ENCODE measurements at places on chromosomes 7 and 10. TPM values are rescaled to one million over a fixed set of nuclear protein-coding genes. Genes with fewer than 3 reads are reported as not detected.

Gene MBL2
- not detected for total RNA-seq

Gene PRKG1
- 50.4 TPM for total RNA-seq

Gene GRM8
- not detected for total RNA-seq

Gene PPP1R9A
- 1.7 TPM for total RNA-seq

Gene CYP26C1
- not detected for total RNA-seq

Gene ANAPC16
- 53.1 TPM for total RNA-seq

Gene BMPR1A
- 68.1 TPM for total RNA-seq

Gene PTPRE
- 1.7 TPM for total RNA-seq

Gene SPDYE2
- not detected for total RNA-seq

Gene DGKI
- 1.7 TPM for total RNA-seq

Gene KIAA1549
- total RNA-seq = 0.99 TPM

Gene CISD1
- total RNA-seq = 14.6 TPM

Gene TWIST1
- total RNA-seq = 118 TPM

All from smooth muscle cell of trachea (primary cell).